Naive B cell (primary cell): ENCODE measurements at places on chromosomes 6 and 20.

DNA sequence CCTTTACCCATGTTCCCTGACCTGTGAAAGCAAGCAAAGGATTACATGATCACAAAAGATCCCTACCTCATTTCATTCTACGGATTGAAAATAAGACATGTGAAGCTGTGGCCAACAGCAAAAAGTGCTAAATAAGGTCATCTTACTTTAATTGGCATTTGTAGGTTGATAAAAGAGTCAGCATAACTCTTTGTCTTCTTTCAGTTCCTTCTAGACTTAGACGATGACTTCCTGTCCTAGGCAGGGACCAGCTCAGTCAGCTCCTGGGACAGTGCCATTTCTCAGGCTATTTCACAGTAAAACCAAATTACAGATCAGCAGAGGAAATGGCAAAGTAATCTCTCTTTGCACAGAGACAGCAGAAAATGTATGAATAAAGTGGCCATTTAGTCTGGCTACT is 480.7 kb downstream of the RFPL4B start:
- no peak for DNase-seq

GRCh38 chr6:57262488-57262887 is 40.4 kb upstream of the RAB23 start:
- no peak for DNase-seq

DNA sequence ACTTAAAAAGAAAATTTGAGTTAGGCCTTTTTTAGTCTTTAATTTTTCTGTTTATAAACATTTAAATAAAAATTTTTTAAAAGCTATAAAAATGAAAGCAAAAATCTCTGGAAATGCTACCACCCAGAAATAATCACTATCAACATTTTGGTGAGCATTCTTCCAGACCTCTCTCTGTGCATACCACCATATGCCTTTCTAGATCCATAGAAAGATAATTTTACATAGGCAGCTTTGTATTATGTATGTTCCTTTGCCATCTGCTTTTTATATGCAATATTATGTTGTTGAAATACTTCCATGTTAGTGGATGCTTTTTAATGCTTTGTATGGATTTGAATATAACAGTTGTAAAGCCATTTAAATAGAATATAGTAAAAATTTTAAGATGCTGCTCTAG is 496.7 kb upstream of the HTR1E start:
- no peak for DNase-seq

DNA sequence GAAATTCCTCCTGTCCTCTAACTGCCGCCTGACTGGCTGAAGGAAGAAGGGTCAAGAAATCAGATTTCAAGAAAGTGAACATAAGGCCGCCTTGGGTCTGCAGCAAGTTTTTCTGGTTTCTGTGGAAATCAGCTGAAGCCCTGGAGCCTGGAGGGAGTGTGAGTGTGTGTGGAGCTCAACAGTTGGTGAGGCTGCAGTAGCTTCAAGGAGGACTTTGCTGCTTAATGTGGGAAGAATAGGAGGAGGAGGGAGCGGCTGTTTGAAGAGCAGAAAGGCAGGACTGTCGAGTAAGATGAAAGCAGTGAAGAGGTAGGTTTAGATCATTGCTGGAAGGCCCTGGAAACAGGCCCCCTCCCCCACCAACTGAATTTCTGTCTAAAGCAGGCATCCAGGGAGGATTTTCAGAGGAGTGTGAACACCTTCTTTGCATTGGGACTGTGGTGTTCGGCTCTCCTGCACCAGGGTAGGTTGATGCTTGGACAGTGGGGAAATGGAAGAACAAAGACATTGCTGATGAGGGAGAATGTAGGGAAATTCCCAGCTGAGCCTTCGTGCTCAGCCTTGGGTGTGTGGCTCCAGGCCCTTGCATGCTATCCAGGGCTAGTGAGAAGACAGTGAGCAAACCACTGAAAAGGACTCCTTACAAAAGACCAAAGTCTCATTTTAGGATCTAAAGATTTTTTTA is 79.5 kb upstream of the VSTM2L start:
- no peak for DNase-seq

GRCh38 chr6:65649392-65649791 is 57.6 kb downstream of the EYS start:
- no peak for DNase-seq

GRCh38 chr6:86683132-86683908 is 254.0 kb upstream of the HTR1E start:
- no peak for DNase-seq

GRCh38 chr6:109449064-109449794 is 6.3 kb downstream of the MICAL1 start:
- no peak for DNase-seq

GRCh38 chr6:110878751-110879522 is 4.4 kb downstream of the AMD1 start:
- DNase-seq, result no peak

- DNase-seq, result peak; percentile 14
Measured at GRCh38 chr20:25584905-25585704, at the start of gene NINL. Gene NINL, minus strand, starts transcription at chr20:25585531. Its CDS starts 58,944 bp downstream, at chr20:25526587.

- DNase-seq, result no peak
Measured at GRCh38 chr6:161546632-161547031, 272.8 kb upstream of the AGPAT4 start.

- DNase-seq, result no peak
Measured at GRCh38 chr6:107604549-107604948, 114.6 kb downstream of the SOBP start.

- DNase-seq, result no peak
Measured at GRCh38 chr6:106168097-106168888, 82.2 kb downstream of the PRDM1 start.

- DNase-seq, result no peak
Measured at GRCh38 chr6:80203283-80203682, 96.8 kb downstream of the BCKDHB start.

- no peak for DNase-seq
Measured at GRCh38 chr20:19847383-19847782, 89.3 kb downstream of the RIN2 start.

- no peak for DNase-seq
Measured at GRCh38 chr6:156713548-156713947, 63.6 kb upstream of the ARID1B start.

DNA sequence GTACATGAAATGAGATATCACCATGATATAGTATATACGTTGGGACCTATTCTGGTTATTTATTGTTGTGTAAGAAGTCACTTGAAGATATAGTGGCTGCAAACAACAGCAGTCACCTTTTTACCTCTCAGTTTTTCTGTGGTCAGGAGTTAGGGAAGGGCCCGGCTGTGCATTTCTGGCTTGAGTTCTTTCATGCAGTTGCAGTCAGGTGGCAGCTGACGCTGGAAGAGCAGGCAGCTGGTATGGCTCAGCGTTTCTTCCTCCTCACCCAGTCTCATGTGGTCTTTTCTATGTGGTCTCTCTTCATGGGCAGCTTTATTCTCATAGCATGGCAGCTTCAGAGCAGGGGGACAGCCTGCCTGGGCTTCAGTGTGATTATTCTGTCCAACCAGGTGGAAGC is 154.4 kb downstream of the PLCB4 start:
- no peak for DNase-seq

DNA sequence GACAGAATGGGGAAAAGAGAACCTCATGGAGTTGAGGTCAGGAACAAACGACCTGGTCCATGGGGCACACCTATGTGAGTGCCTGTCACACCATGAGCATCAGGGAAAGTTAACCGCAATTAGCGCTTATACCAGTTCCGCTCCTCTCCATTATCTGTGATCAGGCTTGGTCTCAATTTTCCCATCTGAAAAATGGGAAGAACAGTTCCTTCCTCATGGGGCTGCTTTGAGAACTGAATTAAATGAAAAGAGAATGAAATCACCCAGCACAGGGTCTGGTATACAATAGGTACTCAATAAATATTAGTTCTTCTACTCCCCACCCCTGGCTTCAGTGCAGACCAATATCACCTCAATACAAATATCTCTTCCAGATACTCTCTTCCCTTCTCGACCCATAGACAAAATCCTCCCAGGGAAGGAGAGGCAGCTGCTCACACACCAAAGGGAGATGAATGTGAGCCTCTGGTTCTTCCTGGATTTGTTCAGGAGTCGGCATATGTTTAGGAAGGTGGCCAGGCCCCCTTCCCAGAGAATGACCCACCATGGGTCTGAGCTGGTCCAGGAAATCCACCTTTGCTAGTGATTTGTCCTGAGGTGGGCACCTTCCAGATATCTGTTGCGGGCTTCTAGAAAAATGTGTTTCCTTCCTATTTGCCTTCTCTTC is 2.4 kb upstream of the PTGIS start:
- DNase-seq, result no peak

DNA sequence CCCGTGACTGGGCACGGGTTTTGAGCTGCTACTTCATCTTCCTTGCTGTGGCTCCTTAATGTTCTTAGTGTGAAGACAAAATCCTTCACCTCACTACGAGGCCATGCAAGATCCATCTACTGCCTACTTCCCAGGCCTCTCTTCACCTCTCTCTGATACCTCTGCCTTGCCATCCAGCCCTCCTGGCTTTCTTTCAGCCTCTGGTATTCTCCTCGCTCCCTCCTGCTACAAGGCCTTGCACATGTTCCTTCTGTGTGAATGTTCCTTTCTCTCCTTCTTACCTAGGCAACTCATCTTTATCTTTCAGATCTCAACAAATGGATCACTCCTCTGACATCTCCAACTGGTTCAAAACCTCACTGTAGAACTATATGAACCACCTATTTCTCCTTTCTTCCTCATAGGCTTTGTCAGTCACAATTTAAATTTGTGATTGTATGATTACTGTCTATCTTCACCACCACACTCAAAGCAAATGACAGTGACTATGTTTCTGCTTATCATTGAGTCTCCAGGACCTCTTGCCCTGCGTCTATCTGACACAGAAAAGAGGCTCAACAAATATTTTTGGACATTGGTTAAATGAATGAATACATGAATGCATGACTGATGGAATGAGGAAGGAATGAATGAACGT is 19.8 kb downstream of the HEY2 start:
- no peak for DNase-seq

DNA sequence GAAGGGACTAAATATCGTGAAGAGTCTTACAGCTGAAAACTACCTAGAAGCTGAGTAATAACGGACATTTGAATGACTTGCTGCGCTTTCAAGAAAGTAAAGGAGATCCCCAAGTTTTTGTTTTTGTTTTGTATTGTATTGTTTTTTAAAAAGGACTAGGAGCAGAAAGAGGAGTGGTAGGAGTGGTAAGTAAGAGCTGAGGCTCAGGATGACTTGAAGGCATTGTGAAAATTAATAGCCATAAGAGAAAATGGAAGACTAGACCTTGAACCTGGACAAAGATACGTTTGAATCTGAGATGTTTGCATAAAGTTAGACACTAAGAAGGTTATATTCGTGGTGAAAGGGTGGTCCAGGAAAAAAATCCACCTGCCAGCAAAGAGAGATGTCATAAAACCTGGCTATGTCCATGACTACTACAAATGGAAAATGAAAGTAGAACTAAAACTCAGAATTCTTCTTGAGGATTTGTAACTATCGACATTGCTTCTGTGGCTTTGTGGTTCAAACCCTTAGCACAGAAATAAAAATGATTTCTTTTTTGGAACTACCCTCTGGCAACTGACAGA is 824.8 kb upstream of the FLRT3 start:
- no peak for DNase-seq

DNA sequence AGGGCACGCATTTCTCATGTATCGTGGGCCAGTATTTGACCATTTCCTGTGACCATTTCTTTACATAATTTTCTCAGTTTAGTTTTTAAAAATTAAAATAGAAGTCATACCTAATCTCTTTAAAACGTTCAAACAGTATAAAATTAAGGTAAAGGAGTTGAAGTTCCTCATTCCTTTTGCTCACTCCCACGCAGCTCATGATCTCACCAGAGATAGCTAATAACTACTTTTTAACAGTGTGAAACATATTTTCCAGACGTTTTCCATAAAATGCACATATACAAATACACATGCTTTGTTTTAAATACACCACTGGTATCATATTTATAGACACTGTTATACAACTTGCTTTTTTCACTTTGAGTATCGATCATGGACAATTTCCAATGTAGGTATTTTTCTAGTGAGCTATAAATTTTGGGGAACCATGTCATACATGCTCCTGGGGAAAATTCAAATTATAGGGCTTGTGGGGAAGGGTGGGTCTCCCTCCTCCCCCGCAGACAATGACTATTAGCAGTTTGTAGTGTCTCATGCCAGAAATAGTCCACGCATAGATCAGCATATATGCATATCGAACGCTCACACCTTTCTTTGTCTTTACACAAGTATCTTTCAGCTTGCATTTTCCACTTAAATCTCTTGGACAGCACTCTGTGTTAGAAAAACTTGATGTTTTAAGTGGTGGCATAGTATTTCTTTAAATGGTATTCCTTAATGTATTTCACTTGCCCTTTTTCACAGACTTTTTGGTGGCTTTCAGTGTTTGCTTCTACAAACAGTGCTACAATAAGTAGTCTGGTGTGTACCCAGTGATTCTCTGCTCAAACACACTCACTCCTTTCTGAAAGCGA is 145.5 kb upstream of the ZNF217 start:
- peak; percentile 35 for DNase-seq

DNA sequence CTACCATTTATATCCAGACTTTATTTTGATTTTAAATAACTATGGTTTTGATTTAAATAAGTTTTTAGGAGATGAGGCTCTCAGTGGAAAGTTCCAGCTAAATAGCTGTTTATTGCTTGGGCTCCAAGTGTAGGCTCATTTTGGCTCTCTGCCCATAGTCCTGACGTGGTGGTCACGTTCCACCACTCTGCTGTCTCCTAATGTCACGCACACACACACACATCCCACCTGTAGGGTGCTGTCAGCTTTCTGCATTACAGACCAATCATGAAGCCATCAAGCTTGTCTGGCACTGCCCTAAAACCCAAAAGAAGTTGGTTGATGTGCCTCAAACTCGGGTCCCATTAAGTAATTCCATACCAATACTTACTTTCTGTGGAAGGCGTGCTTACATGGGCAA is 45.4 kb downstream of the PANK2 start:
- no peak for DNase-seq

DNA sequence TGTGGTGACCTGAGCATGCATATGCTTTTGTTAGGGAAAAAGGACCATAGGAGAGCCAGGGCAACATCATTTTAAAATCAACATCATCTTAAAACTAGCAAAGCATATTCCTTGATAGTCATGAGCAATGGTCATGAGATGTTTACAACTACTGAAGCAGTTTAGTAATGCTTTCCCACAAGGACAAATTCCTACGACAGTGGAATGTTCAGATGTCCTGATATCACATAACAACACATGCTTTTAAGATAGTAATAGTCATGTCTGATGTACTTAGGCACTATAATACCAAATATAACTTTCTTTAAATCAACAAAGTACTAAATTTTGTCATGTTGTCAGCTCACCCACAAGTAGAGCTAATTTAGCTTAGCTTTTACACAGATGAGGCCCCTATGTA is 370.3 kb downstream of the HTR1B start:
- no peak for DNase-seq

GRCh38 chr6:53124131-53124800 is 24.4 kb downstream of the GCM1 start:
- no peak for DNase-seq

- DNase-seq, result no peak
Measured at GRCh38 chr6:161444464-161444863, 170.6 kb upstream of the AGPAT4 start.
